ENCODE measurements at places on chromosomes 6 and 20.

DNA sequence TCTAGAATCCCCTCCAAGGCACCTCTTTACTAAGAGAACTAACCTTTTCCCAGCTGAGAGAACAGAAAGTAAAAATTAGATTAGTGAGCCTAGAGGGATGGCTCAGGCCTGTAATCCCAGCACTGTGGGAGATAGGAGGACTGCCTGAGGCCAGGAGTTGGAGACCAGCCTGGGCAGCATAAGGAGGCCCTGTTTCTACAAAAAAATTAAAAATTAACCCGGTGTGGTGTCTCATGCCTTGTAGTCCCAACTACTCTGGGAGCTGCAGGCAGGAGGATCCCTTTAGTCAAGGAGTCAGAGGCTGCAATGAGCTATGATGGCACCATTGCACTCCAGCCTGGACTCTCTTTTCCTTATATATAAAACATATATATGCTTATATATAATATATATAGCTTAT is 5.5 kb upstream of the OOEP start:
- no peak for DNase-seq

DNA sequence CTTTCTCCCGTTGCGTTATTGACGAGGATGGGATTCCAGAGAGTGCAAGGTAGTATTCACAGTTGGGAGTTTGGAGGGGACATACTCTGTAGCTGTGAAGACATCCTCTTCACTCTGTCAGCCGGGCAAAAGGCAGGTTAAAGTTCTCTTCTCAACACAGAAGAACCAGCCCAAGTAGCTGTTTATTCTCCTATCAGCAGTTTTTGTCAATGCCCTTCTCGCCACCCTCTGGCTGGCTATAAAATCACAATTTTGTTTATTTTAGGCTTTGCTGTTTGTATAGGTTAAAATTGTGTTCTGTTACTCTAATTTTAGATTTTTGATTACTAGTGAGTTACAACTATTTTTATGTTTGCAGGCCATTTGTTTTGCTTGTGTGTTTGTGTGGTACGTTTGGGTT is 37.9 kb upstream of the MAS1 start:
- no peak for DNase-seq

GRCh38 chr20:37354210-37355195 is 8.6 kb downstream of the SRC start:
- DNase-seq, result no peak

DNA sequence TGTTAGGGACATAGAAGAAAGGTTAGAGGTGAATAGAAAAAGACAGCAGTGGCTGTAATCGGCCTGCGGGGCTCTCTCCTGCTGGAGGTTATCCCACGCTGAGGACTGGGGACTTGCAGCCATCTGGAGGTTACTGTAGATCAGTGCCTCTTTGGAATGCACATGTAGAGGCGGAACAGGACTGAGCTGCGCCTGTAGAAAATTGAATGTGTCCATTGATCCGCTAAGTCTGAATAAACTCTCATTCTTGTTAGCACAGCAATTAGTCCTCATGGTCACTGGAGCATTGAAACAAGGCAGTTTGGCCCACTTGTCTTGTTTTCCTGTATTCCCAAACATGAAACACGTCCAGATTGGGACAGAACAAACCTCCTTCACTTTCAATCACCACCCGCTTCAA is 46.3 kb upstream of the F13A1 start:
- DNase-seq, result no peak

- no peak for DNase-seq
Observed at GRCh38 chr6:44569931-44570385, 182.5 kb downstream of the CDC5L start.

- DNase-seq, result no peak
Observed at GRCh38 chr6:78947529-78947928, 80.2 kb downstream of the IRAK1BP1 start.

DNA sequence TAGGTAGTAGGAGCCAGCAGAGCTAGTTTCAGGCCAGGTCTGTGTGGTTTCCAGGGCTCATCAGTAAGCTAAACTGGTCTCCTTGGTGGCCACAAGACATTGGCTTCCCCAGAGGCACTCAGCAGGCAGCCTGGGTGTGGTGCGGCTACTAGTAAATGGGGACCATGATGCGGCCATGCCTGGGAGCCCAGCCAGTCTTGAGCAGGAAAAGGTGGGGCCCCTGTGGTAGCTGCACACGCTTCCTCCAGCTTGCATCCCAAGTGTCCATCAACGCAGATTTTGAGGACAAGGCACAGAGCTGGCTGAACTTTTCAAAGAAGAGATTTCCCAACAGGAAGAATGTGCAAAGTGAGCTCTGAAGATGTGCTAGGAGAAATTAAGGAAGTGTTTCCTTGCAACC is 107.4 kb upstream of the NAA20 start:
- no peak for DNase-seq

- no peak for DNase-seq
Observed at GRCh38 chr6:133809406-133809805, 79.5 kb upstream of the TCF21 start.

DNA sequence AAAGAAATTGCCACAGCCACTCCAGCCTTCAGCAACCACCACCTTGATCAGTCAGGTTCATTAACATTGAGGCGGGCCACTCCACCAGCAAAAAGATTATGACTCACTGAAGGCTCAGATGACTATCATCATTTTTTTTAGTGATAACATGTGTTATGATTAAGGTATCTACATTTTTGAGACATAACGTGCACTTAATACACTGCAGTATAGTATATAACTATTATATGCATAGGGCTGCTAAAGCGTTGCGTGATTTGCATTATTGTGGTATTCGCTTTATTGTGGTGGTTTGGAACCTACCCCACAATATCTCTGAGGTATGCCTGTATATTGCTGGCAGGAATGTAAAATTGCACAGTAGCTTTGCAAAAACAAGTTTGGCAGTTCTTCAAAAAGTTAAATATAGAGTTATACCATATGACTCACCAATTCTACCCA is 6.8 kb upstream of the RIPK1 start:
- DNase-seq, result no peak

DNA sequence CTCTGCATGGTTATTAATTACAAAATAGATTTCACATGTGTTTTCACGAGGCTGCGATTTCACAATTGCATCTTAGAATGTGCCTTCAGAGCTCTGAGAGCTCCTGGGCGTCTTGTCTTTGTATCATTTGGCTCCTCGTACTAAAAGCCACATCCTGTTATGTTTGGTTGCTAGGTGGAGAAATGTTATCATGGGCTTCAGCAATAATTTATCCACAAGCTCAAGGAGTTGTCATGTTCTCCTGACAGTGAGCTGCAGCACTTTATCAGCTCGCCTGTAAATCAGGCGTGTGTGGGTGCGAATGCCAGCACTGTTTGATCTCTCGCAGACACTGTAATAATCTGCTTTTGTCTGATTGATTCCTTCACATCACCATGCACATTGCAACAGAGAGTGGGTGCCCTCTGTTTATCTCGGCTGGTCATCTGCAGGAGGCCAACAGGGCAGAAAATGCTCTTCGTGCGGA is 218.6 kb upstream of the ZFP64 start:
- no peak for DNase-seq

Measured in NCI-H2107 (cell line).